ENCODE measurements at places on chromosomes 4 and X.

DNA sequence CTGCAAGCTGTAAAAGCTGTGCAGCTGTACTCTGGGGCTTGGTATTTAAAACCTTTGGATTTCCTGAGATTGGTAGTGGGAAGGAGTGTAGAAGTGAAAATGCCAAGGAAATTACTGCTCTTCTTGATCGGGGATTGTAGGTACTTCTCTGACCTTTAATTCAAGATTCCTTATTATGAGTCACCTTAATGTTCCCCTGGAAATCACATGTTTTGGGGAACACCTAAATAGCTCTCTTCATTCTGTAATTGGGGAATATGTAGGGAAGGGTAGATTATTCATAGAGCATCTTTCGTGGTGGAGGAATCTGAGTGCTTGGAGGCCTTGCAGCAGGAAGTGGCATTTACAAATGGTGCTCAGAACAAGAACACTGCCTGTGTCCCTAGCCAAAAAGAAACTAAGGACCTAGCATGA, 137.8 kb downstream of the UCHL1 start:
- DNase-seq, result no peak

DNA sequence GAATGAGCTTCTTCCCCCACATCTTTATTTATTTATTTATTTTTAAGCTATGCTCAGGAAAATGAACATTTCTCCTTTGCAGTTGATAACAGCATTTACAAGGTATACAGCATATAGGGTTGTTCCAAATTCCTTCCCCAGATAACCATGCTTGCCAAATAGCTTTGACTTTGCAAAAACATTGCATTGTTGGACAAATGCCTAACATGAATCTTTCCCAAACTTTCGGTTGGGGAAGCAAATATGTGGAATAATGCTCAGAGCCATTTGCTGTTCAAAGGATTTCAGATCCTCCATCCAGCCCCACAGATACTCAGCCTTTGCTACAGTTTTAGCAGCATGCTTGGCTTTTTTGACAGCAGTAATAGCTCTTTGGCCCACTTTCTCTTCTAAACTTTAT, 127.2 kb upstream of the AGA start:
- peak; percentile 33 for DNase-seq

DNA sequence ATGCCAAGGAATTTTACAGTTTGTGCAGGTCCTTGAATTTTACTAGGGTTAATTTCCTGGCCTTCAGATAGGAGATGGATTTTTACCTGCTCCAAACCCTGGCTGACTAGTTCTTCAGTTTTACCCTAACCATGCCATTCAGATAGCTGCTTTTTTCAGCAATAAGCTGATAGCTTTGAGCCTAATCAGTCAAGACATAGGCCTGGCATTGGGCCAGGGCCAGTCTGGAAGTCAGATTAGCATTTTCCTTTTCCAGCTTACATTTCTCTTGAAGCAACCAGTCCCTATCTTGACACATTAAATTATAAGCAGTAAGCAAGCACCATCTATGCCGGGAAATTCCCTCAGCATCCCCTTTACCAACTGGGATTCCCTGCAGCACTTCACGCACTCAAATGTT, 177.1 kb downstream of the ADGRA3 start:
- DNase-seq, result no peak

GRCh38 chrX:10028283-10029104, 61.3 kb downstream of the CLDN34 start:
- DNase-seq, result no peak

DNA sequence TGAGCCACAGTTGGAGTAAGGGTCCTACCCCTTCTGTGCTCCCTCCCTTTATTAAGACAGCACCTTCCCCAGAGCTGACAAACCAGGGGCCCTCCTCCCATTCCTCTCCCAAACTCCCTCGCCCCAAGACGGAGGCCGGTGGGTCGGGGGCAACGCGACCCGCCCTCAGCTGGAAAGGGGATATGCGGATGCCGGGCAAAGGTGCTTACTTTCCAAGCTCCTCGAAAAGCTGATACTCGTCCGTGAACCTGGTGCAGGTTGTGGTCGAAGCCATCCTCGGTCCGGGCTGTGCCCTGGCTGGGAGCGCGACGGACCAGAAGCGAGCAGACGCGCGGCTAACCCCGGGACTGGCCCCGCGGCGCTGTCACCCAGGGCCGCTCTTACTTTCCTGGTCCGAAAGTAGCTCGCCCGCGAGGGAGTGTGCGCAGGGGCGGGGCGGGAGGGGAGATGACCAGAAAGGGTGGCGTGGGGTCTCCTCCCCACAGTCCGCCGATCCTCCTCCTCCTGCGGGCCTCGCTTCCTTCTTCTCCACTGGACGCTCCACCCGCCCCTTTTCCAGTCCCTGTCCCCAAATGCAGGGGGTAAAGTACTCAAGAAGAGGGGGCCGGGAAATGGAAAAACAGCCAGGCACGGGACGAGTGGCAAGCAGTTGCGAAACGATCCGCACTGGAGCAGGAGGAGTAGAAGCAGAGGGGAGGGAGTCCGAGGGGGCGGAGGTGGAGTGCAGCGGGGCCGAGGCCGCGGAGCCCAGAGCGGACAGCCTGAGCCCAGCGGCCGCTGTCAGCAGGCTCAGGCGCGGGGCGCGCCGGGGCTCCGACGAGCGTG, 531 bp downstream of the CAMK2D start:
- peak; percentile 76 for DNase-seq

- no peak for DNase-seq
Measured at GRCh38 chr4:177802661-177803060, 360.4 kb upstream of the AGA start.

GRCh38 chr4:83340692-83341343, 6.2 kb upstream of the HPSE start:
- no peak for DNase-seq

- peak; percentile 7 for DNase-seq
Measured at GRCh38 chr4:17578482-17578891, 1.5 kb downstream of the LAP3 start.

DNA sequence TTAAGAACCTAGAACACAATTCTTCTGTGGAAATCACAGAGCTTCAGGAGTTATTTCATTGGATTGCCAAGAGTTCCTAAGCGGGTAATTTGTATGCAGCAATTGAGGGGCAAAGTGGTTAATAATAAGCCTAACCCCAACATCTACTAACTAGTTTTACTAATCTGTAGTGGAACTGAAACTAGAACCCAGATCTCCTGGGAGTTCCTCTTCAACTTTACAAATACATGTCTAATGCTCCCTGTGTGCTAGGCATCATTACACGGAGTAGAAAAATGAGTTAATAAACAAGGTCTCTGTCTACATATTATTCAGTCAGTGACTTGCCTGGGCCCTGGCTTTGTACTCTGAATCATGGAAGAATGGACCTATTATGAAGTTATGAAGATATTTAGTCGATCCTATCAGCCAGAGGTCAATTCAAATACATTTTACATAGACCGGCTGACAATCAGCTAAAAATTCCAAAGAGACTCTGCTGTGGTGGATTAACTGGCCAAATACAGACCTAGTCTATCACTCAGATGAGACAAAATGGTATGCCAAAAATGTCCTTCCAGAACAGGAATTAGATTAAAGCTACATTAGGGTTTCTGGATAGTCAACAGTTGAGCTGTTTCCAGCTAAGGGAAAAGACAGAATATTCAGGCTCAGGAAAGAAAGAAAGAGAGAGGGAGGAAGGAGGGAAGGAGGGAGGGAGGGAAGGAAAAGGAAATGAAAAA, 326.0 kb downstream of the FBXW7 start:
- peak; percentile 4 for DNase-seq

- DNase-seq, result no peak
Measured at GRCh38 chrX:139023531-139023930, 312.0 kb upstream of the FGF13 start.

GRCh38 chrX:16022580-16023200, 100.7 kb upstream of the GRPR start:
- DNase-seq, result peak; percentile 50

GRCh38 chr4:81003597-81004111, 26.9 kb upstream of the BMP3 start:
- DNase-seq, result no peak

- DNase-seq, result no peak
Measured at GRCh38 chrX:147342197-147342596, 527.7 kb upstream of the CXorf51A start.

- no peak for DNase-seq
Measured at GRCh38 chr4:43763029-43763610, 685.5 kb downstream of the KCTD8 start.

- DNase-seq, result no peak
Measured at GRCh38 chr4:13261486-13262257, 222.5 kb downstream of the RAB28 start.

DNA sequence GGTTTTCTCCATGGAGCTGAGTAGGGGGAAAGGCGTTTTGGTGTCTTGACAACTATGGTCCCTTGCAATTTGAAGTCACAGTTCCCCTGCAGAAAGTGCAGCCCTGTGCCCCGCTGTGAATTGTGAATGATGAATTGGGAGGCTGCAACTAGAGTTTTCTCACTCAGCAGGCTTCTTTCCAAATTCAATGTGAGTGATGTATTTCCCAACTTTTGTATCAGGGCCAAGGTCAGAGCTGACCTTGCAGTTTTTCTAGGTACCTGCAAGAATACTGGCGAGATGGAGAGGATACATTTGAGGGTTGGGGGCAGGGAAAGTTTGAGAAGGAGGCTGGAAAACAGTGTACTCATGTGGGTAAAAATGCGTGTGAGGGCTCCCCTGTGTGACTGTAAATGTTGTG, 11.7 kb downstream of the PHEX start:
- no peak for DNase-seq

- DNase-seq, result no peak
Measured at GRCh38 chr4:184960505-184960971, 57.8 kb upstream of the HELT start.

- no peak for DNase-seq
Measured at GRCh38 chrX:103635436-103635835, 6.7 kb downstream of the TCEAL1 start.

- DNase-seq, result no peak
Measured at GRCh38 chr4:80321776-80322175, 13.8 kb upstream of the CFAP299 start.

- peak; percentile 95 for DNase-seq
Measured at GRCh38 chr4:40322811-40323210, 12.3 kb upstream of the CHRNA9 start.

GRCh38 chr4:146291313-146291712, 77.0 kb downstream of the REELD1 start:
- no peak for DNase-seq

GRCh38 chr4:15020502-15021286, 18.4 kb downstream of the CPEB2 start:
- no peak for DNase-seq

- no peak for DNase-seq
Measured at GRCh38 chr4:28475381-28475780, 1614.7 kb downstream of the STIM2 start.

Measured in amniotic epithelial cell (primary cell).